ENCODE measurements at places on chromosomes 5 and 9.

DNA sequence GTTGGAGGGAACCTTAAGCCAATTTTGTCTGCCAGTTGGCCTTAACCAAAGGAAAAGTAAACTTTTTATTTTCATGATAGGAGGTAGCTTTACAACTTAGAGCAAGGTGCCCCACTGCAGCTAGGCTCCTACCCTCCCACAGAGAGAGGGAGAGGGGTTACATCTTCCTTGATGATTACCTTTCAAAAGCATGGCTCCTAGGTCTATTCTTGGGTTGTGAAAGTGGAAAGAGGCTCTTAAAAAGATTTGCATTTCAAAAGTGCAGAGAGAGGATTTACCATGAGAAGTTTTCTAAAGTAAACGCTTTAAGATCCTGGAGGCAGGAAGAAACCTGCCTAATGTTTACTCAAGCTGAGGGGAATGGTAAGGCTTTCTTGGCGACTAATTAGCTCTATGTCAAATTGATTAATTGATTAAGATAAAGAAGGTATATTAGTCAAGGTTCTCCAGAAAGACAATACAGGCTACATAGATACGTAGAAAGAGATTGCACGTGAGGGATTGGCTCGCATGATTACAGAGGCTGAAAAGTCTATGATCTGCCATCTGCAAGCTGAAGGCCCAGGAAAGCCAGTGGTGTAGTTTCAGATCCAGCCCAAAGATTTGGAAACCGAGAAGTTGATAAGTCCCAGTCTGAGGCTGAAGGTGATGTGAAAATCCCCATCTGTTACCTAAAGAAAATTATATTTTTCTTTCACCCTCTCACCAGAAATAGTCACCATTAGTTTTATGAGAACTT lies 333.8 kb upstream of the CTNND2 start:
- DNase-seq, result no peak

GRCh38 chr5:52794519-52794918 lies 6.8 kb downstream of the ITGA1 start:
- DNase-seq, result no peak

- no peak for DNase-seq
Observed at GRCh38 chr9:108411632-108412031, 444.2 kb downstream of the ACTL7B start.

GRCh38 chr5:91381774-91382359 lies 1.2 kb downstream of the ARRDC3 start:
- DNase-seq, result peak; percentile 81

DNA sequence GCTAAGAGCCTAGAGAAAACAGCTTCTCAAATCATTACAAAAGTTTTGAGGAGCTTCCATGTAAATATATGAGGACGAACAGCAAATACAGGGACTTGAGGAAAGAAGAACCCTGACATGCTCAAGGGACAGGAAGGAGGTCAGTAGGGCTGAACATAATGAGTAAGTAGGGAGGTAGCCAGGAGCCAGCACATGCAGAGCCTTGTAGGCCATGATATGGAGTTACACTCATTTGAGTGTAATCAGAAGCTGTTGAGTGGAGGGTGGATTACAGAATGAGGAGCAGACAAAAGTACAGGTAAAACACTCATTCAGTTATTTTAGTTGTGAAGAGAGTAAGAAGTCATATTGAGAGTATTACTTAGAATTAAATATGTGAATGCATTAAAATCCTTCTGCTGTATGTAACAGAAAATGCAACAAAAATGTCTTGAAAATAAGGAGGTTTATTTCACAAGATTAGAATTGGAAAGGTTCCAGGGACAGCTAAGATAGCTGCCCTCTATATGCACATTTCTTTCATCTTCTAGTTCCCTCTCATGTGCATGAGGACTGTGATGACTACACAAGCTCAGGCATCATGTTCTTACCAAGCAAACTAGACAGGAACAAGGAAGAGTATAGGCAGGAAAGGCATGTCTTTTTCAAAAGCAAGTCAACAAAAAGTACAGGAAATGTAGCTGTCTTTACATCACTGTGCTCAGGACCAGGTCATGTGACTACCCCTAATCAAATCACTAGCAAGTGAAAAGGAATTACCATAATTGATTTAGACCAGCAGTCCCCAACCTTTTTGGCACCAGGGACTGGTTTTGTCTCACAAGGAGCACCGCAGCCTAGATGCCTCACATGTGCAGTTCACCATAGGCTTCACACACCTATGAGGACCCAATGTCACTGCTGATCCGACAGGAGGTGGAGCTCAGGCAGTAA lies 87.2 kb downstream of the TMEM232 start:
- no peak for DNase-seq

DNA sequence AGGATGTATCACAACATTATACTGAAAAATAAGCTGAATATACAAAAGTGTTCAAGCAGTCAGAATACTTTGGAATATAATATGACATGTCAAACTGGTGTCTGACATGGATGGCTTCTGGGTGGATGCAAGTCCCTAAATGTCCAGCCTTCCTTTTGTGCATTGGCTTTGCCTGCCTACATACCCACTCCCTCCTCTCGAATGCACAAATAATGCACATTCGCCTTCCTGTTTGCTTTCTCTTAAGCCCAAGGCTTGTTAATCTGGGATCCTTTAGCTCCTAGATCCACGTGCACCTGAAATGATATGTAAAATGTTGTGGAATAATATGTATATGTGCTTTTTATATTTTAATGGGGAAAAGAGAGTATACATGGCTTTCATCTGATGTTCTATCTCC lies 12.9 kb upstream of the NPR2 start:
- no peak for DNase-seq

DNA sequence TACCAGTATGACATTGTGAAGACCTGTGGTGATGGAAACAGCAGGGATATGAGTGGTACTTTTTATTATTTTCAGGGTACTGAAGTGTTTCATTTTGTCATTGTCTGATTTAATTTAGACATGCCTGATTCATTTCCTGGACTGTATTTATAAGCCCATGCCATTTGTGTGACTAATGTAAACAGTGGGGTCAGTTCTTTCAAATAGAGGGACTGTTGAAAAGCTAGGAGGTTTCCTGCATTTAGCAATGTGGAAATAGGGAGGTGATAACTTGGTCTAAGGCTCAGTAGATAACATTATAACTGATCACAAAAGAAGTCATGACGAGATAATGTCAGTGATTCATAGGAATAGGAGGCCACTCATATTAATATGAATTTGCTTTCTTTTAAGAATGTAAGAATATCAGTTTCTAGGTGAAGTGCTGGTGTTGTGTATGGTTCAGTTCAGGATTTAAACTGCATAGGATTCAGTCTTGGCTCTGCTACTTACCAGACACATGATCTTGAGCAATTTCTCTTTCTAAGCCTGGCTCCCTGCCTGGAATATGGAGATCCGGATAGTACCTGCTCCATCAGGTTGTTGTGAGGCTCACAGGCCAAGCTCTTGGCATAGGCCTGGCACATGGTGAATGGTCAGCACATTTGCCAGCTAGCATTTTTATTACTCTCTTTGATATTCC lies 7.5 kb downstream of the RASGRF2 start:
- DNase-seq, result no peak

DNA sequence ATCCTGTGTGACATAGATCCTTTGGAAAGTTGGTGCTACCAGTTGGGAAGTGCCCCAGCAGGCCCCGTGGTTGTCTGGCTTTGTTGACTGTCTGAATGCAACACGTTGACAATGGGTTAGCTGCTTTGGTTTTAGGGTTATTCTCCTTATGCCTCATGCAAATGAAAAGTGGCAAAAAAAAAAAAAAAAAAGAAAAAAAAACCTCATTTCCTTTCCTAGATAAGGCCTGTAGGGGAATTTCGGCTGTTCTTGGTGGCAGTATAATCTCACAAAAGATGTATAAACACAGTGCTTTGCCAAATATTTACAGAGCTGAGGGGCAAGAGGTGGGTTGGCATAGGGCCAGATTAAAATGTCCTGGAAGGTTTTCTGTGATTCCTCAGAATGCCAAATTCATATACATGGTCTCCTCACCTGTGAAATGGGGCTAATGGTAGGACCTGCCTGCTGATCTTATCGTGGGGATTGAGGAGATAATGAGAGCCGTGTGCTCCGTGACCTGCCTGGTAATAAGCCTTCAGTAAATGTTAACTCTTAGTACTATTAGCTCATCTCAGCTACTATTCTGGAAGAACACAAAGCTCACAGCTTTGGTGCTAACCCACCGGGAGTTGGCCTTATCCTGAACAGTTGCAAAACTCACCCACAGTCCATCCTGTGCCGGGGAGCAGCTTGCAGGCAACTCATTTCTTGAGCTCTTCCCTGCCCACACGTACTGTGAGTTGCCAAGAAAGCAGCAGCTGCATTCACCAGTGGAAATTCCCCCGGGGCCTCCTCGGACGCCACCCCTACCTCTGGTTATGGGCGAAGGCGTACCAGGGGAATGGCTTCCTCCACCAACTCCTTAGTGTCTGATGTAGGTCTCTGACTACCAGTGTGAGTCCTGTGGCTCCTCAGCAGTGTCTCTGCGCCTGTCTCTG lies 220.3 kb downstream of the NR3C1 start:
- DNase-seq, result no peak

DNA sequence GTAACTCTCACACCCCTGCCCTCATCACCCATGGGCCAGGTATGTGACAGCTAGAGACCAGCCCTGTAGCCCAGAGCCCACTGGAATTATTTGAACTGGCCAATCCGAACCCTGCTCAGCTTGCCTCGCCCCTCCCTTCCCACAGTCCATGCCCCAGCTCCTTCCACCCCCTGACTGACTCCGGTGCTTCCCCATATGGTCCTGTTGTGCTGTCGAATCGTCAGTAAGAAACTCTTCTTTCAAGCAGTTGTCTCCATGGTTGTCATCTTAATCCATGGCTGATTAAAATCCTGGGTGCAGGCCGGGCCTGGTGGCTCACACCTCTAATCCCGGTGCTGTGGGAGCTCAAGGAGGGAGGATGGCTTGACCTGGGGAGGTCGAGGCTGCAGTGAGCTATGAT lies 118.5 kb downstream of the COL23A1 start:
- no peak for DNase-seq

- DNase-seq, result no peak
Observed at GRCh38 chr9:132457504-132458236, 47.7 kb downstream of the CFAP77 start.

- DNase-seq, result no peak
Observed at GRCh38 chr9:133904346-133905090, 87.6 kb downstream of the VAV2 start.

GRCh38 chr9:12274577-12274976 lies 418.6 kb upstream of the TYRP1 start:
- no peak for DNase-seq

DNA sequence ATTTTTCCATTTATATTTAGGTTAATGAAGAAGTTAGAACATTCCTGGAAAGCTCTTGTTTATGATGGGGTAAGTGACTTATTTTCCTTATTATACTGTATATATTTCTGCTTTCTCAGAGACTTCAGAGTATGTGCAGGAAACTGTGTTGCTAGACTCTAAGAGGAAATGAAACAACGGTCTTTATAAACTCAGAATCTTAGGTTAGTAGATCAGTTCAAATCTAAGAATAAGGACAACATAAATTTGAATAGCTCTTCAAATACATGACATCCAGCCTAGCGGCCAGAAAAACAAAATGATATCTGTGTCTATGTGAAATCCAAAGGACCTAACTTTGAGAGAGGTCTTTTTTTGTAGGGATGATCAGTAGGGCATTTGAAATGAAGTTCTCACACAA lies 94.3 kb downstream of the PRKACG start:
- DNase-seq, result no peak

GRCh38 chr5:91850031-91850430 lies 466.9 kb upstream of the ARRDC3 start:
- DNase-seq, result no peak

DNA sequence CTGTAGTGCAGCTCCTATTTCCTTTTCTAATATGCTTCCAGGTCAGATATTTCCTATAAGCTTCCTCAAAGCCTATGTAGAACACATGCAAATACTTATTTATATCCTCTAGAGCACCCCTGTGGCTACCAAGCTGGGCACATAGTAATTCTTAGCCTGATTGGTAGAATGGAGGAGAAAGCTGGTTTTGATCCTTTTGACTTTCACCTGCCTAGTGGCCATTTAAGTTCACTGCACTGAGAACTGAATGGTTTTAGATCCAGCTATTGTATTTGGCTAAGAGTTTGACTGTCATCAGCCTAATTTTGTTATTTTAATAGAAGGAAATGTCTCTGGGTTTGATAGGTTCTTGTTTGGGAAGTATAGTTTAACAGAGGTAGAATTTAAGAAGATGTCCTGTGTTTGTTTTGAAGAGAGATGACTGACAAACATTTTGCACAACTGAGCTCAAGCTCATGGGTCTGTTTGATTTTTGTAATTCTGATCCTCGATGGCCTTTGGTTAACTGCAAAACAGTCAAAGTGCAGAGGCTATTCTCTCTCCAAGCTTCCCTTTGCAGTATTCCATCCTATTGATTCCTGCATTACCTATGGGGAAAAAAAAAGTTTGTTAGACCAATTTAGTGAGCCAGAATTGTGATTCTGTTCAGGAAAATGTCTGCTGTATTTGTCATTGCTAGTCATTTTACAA lies 85.4 kb downstream of the KCNN2 start:
- no peak for DNase-seq

GRCh38 chr9:113803811-113804589 lies 72.1 kb upstream of the ZNF618 start:
- DNase-seq, result no peak

GRCh38 chr9:126111556-126111955 lies 215.1 kb upstream of the MVB12B start:
- no peak for DNase-seq

DNA sequence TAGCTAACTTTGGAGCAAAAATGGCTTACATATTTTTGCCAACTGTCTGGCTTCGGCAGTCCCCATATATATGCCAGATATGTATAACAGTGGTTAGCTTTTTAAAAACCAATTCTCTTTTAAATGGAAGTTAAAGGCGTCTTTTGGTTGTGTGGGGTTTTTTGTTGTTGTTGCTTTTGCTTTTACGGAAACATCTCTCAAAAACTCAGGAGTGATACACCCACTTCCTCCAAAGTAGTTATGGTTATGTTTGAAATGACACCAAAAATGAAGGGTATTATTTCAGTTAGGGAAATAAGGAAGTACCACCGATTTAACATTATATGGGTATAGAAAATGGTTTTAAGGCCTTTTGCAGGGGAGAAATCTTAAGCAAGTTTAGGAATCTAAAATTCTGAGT lies 2.3 kb downstream of the CNOT8 start:
- DNase-seq, result no peak

- DNase-seq, result no peak
Observed at GRCh38 chr5:157345485-157345884, 79.6 kb downstream of the CYFIP2 start.

DNA sequence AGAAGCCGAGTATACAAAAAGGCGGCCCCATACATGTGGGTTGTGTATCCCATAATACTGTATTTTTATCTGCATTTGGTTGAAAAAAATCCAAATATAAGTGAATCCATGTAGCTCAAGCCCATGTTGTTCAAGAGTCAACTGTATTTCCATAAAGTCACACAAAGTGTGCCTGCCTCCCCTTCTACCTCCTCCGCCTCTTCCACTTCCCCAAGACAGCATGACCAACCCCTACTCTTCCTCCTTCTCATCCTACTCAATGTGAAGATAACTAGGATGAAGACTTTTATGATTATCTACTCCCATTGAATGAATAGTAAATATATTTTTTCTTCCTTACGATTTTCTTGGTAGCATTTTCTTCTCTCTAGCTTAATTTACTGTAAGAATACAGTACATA lies 92.7 kb downstream of the RFX3 start:
- DNase-seq, result no peak

GRCh38 chr5:127702926-127703561 lies at the start of gene CCDC192:
CCDC192 (plus strand) TSS chr5:127703391; CDS start chr5:127703446, 55 bp downstream.
- DNase-seq, result no peak

GRCh38 chr9:89522261-89522958 lies 24.5 kb upstream of the SEMA4D start:
- DNase-seq, result peak; percentile 46

GRCh38 chr9:33117796-33118195 lies 41.3 kb upstream of the SMU1 start:
- no peak for DNase-seq

All from CD8-positive, alpha-beta T cell (primary cell).